ENCODE measurements at places on chromosomes 1 and 21. TPM values are rescaled to one million over a fixed set of nuclear protein-coding genes. Genes with fewer than 3 reads are reported as not detected.

GRCh38 chr1:41322835-41323234, 38.4 kb upstream of the FOXO6 start:
- no peak for DNase-seq

DNA sequence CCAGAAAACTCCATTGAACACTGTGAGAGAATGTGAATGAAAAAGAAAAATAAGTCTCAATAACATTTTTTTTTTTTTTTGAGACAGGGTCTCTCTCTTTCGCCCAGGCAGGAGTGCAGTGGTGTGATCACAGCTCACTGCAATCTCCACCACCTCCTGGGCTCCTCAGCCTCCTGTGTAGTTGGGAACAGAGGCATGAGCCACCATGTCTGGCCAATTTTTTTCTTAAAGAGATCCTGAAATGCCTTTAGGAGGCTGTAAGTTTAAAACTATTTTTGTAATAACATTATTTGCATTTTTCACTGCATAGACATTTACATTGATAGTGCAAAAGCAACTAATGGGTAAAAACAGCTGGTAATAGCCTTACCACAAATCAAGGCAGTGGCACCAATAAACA, 35.3 kb downstream of the GDAP2 start:
- DNase-seq: no peak

GRCh38 chr1:72284084-72284347, 1.7 kb upstream of the NEGR1 start:
- no peak for DNase-seq

DNA sequence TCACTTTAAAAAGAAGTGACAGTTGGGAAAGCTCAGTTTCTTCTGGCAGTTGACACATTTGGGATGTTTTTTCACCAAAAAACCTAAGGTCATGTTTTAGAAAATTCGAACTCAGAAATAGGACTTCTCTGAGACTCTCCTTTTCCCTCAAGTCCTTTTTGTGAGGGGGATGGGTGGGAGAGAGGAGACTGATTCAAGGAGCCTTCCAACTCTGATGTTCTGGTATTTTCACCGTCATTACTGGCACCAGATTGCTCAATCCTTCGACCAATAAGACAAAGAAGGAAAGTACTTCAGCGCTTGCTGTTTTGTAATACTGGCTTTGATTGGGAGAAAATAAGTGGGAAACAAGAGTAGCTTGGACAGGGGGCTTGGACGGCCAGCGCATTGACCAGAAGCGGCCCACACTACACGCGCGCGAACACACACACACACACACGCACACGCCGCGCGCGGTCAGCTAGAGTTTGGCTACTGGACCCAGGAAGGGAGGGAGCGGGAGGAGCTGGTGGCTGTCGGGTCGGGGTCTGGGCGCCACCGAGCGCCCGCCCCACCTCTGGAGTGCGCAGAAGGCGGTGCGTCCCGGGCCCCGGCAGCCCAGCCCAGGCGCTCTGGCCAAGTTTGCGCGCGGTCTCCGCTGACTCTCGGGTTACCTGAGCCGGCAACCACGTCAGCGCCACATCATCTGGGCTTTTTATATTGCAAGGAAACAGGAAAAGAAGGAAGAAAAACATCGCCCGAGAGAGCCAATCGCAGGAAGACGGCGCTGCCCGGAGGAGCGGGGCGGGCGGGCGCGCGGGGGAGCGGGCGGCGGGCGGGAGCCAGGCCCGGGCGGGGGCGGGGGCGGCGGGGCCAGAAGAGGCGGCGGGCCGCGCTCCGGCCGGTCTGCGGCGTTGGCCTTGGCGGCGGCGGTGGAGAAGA, at the start of gene KCNK1:
TSS of gene KCNK1 (plus strand) at position 855 of the 921 bp plus-strand sequence. CDS start at position 921, 66 bp downstream.
- no peak for DNase-seq

- DNase-seq: no peak
Observed at GRCh38 chr1:163766257-163766918, 444.6 kb downstream of the NUF2 start.

DNA sequence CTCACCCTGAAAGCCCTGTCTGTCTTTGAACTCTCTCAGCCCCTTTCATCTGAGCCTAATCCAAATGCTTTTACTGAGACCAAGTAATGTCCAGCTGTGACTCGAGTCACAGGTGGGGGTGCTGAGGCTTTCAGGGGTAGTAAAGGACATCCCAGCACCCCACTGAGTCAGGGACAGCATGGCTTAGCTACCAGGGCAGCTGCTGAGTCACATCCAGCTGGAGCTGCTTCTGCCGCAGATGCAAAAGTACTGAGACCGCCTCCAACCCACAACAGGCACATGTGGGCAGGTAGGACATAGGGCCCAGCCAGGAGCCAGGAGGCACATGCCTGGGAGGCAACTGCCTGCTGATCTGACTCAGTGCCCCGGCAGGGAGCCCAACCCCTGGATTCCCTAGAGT, 6.7 kb upstream of the VSIG8 start:
- no peak for DNase-seq

- DNase-seq: no peak
Observed at GRCh38 chr1:15522551-15522950, 1.5 kb downstream of the CASP9 start.

DNA sequence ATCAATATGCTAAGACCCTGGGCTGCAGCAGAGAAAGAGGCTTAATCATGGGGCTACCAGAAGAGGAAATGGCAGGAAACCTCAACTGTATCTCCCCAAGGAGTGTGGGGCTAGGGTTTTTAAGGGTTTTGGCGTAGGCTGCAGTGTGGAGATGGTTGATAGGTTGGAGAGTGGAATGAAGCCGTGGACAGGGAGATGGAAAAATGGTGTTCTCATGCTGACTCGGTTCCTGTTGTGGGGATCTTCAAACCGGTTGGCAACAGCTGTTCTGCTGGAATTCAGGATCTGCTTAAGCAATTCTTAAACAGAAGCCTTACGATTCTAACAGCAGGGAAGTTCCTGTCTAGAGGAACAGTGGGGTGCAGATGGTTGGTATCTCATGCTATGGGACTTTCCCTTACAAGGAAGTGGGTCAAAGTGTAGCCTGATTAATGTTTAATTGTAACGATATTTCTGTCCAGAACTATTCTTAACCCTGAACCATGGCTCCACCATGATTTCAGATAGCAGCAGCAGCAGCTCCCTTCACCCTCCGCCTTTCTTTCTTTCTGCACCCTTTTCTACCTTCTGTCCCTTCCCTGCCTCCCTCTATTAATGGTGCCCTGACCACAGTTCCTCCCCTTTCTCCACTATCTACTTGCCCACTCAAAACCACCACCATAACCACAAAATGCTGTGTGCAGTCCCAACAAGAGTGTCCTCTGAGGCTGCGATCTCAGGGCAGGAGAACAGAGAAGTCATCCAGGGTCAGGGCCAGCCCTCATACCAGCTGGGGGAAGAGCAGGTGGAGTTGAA, 30.8 kb downstream of the RSPH1 start:
- DNase-seq: no peak

- DNase-seq: no peak
Observed at GRCh38 chr1:54390655-54391054, 15.5 kb downstream of the SSBP3 start.

GRCh38 chr1:34406377-34406776, 229.7 kb downstream of the C1orf94 start:
- no peak for DNase-seq

DNA sequence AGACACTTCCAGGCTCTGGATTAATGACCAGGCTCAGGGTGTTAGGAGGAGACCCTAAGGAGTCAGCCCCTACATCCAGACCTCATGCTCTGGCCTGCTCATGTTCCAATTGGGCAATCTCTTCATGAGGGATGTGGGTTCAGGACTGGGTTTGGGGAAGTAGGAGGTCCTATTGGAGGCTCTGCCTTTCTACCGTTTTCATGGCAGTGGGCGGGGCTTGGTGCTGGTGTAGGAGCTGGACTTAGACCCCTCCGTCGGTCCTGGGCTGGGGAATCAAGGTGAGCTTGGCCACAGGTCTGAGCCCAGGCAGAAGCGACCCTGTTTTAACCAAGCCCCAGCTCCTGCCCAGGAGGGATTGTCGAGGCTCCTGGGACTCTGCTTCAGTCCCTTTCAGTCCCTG, 123.4 kb downstream of the PRDM16 start:
- no peak for DNase-seq

- no peak for DNase-seq
Observed at GRCh38 chr1:226700861-226701260, 38.2 kb downstream of the ITPKB start.

DNA sequence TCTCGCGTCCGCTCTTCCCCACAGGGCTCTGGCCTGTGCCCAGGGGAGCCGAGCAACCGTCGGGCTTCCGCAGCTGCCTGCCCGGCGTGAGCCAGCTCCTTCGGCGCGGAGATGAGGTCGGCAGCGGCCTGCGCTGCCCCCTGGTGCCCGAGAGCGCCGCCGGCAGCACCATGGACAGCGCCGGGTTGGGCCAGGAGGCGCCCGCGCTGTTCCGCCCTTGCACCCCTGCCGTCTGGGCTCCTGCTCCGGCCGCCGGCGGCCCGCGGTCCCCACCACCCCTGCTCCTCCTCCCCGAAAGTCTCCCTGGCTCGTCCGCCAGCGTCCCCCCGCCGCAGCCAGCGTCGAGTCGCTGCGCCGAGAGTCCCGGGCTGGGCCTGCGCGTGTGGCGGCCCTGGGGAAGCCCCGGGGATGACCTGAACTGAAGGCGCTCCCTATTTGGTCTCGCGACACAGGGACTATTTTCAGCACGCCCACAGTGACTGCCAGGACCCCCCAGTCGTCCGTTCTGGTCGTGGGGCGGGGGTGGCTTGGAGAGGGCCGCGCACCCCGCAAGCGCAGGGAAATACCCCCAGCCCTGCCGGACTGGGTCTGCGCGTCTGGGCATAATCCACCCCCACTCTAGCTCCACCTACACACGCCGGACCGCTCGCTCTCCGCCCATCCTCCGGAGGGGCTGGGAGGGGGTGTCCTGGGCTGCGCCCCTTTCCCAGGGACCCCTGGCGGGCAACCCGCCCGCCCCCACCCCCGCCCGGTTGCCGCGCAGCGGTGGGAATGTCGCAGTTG, 1.3 kb downstream of the HES3 start:
- DNase-seq: no peak

- no peak for DNase-seq
Observed at GRCh38 chr1:58986996-58987767, 203.3 kb upstream of the JUN start.

DNA sequence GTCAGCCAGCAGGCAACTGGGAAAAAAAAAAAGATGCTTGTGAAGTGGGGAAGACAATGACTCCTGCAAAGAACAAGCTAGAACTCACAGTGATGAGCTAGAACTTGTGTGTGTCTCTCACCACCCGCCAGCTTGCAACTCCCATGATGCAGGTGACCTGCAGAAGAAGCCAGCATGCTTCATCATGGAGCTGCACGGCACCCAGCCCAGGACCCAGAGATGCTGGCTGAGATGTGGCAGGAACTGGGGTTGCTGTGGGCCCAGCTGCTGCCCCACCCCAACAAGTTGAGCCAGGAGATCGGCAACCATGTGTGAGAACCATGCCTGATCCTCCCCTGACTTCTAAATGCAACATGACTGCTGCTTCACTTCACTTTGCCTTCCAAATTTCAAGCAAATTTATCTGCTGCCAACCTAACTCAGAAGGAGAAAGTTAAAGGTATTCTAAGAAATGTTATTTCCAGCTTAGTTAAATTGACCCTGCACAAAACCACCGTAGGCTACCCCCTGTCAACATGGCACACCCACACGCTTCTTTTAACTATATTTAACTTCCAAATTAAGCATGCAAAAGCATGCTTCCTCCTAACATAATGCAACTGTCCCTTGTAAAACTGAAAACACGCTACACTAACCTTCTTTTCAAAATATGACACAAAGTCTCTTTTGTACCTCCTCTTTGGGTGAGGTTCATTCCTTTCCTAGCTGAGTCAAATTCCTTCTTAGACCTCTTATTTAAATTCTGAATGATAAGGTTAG, 166.0 kb upstream of the IGSF21 start:
- no peak for DNase-seq

DNA sequence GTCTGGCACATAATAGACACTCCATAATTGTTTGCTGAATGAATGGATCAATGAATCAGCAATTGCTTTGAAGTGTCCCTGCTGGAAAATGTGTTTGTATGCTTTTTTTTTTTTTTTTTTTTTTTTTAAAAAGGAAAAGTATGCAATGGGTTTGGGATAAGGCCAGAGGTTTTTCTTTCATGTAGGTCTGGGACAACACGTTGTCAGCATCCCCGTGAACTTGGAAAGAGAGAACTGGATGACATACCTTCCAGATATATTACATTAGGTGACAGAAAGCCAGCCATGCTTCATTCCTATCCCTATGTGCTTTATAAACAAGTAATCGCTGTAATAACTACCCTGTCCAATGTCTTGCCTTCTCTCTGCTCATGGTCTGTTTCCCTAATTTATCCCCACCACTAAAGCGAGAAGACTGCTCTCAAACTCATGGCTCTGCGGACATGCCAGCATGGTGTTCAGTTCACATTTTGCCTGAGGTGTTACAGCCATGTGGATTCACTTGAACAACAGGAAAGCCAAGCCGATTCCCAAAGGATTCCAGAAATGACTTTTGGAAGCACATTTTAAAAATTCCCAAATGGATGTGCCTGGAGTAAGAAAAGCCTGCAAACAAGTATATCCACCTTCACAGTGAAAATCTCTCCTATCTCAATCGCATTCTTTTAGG, 34.8 kb upstream of the GREM2 start:
- no peak for DNase-seq

DNA sequence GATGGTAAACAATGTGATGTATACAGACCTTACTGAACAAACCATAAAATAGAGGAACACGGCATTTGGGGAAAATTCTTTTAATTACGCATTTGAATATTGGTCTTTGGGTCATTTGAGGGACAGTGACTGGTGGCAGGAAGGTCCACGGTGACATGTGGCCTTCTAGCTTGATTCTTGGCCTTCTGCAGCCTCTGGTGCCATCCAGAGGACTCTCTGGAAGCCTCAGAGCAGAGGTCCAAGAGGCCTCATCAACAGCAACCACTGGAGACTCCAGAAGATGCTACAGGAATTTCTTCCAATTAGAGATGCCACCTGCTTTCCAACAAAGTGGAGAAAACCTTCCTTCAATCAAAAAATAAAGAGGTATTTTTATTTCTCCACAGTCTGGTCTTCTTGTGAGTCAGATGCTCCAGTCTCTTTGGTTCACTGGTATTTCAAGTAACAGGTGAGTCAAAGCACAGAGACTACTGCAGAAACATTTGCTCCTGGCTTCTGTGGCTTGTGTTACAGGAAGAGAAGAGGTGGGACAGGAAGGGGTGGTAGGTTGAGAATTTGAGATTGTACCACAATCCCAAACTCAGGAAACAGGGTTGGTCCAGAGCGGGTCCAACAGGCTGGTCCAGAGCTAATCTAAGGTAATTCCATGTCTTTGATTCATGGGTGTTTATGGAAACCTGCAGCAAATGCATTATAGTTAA, 2.7 kb upstream of the F5 start:
- no peak for DNase-seq

Gene DENND2D
- total RNA-seq: 3.4 TPM

Gene BGLAP
- not detected for total RNA-seq

Gene MYOM3
- total RNA-seq: 0.23 TPM

Gene FCGR2B
- not detected for total RNA-seq

Gene SLC44A3
- total RNA-seq: 1.5 TPM

Gene LCE2A
- total RNA-seq: not detected

Gene GUCA2A
- total RNA-seq: not detected

Gene LIPI
- total RNA-seq: not detected

Gene AADACL4
- not detected for total RNA-seq

Measured in glomerular endothelial cell (primary cell).